Iris pigment epithelial cell (primary cell): ENCODE measurements at places on chromosomes 5 and 9.
A peak's percentile ranks its signal among the peaks of the same experiment; 100 is the strongest.

DNA sequence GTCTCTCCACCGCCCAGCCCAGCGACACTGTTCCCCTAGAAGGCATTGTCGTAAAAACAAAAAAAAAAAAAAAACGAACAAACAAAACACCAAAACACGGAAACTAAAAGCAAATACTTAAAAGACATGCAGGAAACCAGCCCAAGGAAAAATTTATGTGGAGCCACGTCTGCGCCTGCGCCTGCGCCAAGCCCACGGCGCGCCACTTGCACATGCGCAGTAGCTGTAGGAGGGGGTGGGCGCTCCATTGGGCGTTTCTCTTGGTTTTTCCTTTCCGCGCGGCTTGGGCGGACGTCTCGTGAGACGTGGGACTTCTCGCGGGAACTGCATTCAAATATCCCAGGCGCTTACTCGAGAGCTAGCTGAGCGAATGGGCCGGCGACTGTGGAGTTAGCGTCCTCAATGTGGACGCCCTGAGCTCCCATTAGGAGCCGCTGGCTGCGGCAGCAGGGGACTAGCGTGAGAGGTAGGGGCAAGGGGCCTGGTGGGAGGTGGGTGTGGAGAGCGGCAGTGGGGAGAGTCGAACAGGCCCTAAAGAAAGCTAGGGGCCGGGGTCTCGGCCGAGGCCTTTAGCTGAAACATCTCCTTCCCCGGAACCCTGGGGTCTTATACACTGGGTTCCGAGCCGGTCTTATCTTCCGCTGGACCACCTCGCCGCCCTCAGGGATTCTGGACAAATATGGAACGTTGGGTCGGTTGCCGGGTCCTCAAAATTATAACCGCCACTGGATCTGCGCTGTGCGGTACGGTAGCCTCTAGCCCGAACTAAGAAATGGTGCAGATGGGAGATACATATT is at the start of gene SPDL1:
Gene SPDL1, plus strand, starts transcription at position 350 of the 797 bp plus-strand sequence. CDS start 4,644 bp downstream, outside the sequence.
- DNase-seq: peak; percentile 95

DNA sequence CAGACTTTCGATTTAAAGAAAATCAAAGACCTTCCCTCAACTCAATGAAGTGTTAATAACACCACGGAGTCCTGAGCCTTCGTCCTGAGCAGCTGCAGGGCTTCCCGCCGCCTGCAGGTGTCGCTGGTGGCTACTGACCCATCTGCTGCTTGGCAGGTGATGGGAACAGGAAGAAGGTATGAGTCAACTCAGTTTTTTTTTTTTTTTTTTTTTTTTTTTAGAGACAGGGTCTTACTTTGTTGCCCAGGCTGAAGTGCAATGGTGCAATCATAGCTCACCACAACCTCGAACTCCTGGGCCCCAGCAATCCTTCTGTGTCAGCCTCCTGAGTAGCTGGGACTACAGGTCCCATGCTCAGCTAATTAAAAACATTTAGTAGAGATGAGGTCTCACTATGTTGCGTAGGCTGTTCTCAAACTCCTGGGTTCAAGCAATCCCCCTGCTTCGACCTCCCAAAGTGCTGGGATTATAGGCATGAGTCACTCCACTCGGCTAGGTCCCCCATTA is 185.7 kb upstream of the IL12B start:
- peak; percentile 69 for DNase-seq

DNA sequence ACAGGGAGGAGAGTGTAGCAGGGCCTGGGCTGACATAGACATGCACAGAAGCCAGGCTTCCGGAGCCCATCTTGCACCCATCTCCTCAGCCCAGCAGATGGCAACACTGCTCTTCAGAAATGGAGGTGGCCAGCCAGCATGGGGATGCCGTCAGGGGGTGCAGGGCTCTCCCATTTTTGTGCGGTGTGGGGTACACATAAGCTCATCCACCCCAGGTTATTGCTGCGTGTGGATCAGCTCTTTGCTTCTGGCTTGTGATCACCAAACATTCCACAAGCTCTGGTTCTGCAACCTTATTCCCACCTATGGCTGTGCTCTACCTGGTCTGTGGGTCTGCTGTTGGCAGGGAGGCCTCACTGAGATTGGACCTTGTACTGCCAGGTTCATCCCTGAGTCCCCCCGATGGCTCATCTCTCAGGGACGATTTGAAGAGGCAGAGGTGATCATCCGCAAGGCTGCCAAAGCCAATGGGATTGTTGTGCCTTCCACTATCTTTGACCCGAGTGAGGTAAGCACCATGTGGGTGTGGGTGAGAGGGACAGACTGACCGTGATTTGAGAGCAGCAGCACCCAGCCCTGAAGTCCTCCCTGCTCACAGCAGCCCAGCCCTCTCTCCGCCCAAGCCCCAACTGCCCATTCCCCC is 17.3 kb downstream of the SLC22A5 start:
- peak; percentile 81 for DNase-seq

DNA sequence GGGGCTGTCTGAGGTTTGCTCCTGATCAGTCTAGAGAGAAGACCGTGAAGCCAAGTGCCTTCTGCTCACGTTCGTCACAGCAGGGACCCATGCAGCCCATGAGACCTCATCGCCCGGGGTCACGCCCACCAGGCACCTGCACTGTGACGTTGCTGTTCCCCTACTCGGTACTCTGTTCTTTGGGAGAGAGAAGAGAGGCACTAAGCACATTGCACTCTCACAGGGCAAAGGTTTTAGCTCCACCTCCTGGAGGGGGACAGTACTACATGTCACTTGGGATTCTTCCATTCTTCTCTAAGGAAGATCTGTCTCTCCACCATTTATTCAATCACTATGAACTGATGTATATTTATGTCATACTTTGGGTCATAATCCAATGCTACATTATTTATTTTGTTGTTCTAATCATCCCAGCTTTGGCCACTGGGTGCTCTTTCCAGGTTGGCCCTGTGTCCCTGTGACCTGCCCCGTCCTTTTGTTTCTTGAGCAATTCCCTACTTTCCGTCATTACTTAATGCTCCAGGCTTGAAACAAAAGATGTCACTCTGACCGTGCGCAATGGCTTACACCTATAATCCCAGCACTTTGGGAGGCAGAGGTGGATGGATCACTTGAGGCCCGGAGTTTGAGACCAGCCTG is 31.4 kb upstream of the BRD3 start:
- DNase-seq: peak; percentile 25

DNA sequence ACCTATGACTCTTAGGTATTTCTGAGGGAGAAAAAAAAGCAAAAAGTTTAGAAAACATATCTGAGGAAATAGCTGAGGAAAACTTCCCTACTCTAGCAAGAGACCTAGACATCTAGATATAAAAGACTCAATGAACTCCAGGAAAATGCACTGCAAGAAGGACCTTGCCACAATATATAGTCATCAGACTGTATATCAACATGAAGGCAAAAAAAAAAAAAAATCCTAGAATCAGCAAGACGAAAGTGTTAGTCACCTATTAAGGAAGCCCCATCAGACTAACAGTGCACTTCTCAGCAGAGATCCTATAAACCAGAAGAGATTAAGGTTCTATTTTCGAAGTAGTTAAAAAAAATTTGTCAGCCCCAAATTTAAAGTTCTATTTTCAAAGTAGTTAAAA is 166.2 kb downstream of the TMEM38B start:
- no peak for DNase-seq

- no peak for DNase-seq
Measured at GRCh38 chr5:177483994-177484901, 10.8 kb upstream of the DBN1 start.

DNA sequence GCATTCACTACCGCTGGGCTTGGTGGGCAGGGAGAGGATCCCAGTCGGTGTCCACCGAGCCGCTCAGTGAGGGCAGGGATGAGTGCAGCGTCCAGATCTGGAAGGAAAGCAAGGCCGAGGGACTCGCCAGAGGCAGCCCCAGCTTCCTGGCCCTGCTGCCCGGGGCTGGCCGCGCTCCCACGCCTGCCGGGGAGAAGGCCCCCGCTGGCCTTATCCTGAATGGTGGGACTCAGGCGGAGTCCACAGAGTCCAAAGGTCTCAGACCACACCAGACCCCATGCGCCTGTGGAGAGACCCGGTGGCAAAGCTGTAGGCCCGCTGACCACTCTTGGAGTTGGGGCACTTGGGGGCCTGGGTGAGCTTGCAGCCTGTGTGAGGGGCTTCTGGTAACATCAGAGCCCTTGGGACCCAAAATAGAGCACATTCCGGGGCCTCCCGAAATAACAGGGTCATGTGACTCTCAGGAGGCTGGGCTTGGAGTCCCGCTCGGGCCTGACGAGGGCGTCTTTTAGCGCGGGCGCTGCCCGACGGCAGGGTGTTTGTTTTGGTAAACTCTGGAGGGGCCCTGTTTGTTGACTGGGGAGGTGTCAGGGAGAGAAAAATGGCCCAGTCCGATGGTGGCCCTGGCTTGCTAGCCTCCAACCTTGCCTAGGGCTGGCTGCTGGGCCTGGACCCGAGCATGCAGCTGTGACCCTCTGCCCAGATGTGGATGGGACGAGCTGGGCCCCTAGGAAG is 2.8 kb downstream of the RXRA start:
- DNase-seq: peak; percentile 42

- DNase-seq: peak; percentile 18
Measured at GRCh38 chr9:130946766-130947617, 7.9 kb upstream of the FIBCD1 start.

GRCh38 chr5:73532195-73532594 is 33.2 kb downstream of the ANKRA2 start:
- no peak for DNase-seq

DNA sequence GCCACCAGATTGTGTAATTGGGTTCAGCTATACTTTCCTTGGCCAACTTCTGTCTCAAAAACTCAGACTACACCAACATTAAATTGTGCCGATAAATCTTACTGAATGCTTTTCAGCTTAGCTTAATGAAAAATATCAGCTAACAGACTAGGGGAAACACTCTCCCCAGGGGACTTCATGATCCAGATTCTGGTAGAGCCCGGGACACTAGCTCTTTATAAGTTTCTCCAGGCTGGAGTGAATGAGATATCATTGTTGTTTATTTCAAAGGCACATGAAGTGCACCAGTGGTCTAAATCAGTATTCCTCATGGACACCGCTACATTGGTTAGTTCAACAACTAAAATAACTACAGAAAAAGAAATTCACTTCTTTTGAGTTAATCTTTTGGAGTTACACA is 10.5 kb upstream of the LHFPL2 start:
- no peak for DNase-seq

- DNase-seq: no peak
Measured at GRCh38 chr5:139401546-139401945, 2.3 kb downstream of the SPATA24 start.

GRCh38 chr5:181170996-181171395 is 23.6 kb downstream of the OR2V2 start:
- DNase-seq: peak; percentile 49

DNA sequence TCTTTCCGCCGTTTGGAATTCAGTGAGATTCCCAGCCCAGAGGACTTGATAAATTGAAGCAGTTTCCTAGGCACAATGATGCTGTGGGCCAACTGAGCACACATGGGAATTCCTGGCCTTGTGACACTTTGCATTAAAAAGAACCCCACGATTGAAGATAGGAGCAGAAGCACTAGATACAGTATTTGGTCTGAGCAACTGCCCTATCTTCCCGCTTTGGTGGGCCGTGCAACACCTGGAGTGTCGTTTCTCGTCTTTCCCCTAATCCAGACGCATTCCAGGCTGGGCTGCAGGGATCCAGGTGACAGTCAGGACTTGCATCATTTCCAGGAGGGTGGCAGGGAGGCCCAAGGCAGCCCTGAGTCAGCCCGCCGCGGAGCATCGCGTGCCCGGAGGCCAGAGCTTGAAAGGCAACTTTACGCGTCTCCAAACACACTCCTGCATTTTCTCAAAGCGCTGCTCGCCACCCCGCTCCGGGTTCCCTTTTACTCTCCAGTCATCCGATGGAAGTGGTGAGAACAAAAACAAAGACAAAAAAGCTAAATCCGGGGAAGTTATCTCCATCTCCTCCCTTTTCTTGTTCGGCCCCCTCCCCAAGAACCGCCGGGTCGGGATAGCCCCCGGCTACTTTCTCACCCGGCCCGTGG is 753 bp upstream of the STC2 start:
- DNase-seq: peak; percentile 62

DNA sequence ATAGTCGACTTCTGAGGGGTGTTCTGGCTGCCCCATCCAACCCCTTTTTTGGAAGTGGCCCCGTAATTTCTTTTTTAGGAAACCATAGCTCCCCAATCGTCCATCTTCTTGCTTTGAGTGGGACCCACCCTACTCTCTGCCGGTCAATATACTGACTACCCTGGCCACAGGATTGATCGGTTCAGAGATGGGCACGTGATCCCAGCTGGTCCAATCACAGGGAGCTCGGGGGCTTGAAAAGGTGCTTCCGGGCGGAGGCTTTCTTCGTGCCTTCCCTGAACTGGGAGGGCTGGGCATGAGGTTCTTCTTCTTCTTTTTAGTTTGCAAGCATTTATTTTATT is 78.7 kb upstream of the SH3PXD2B start:
- DNase-seq: no peak

- peak; percentile 42 for DNase-seq
Measured at GRCh38 chr5:158013939-158014338, 155.0 kb upstream of the CLINT1 start.

GRCh38 chr5:142275496-142275895 is 49.3 kb downstream of the SPRY4 start:
- no peak for DNase-seq

DNA sequence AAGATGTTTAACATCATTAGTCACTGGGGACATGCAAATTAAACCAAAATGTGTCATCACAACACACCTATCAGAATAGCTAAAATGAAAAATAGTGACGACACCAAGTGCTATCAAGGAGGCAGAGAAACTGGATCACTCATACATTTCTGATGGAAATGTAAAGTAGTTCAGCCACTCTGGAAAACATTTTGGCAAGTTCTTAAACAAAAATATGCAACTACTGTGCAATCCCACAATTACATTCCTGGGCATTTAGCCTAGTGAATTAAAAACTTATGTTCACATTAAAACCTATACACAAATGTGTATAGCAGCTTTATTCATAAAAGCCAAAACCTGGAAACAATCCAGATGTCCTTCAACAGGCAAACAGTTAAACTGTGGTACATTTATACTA is 53.1 kb downstream of the SVEP1 start:
- peak; percentile 92 for DNase-seq

DNA sequence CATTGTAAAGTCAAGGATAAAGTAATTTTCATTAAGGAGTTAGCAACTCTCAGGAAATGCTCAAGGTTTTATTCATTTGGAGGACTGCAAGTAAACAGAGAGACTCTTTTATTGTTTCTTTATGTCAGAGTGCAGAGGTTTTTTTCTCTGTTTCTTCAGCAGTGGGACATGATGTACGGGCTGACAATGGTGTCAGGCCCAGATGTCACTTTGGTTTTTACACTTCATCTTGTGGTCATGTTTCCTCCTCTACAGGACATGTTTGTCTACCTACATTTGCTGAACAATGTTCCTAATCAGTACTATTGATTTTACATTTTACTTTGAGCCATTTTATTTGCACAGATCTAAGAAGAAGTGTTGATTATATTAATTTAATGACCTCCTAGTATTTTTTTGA is 72.8 kb upstream of the PARP8 start:
- DNase-seq: no peak
